Stimulated activated naive B cell treated with anti-CD40 and anti-IgM and Interleukin-4, amounts not matched to agents 10 μg/mL and 1 μg/mL and 100 μg/mL, for 72 hours (primary cell): ENCODE measurements at places on chromosomes 6 and 20.

- no peaks in the 10 kb centered on the region for H3K36me3 ChIP-seq
- peaks cover 31% of the 10 kb centered on the region for H3K4me1 ChIP-seq
- peaks cover 7% of the 10 kb centered on the region for H3K27me3 ChIP-seq
- no peak overlapping the region for H3K27ac ChIP-seq
Observed at GRCh38 chr20:63545814-63546213, 1.7 kb downstream of the SRMS start.

GRCh38 chr20:63042448-63043071, 35.8 kb upstream of the BHLHE23 start:
- H3K4me3 ChIP-seq: no peak overlapping the region
- peaks cover 74% of the 10 kb centered on the region for H3K27me3 ChIP-seq
- peaks cover 2% of the 10 kb centered on the region for H3K36me3 ChIP-seq
- DNase-seq: no peak
- H3K4me1 ChIP-seq: no peaks in the 10 kb centered on the region

DNA sequence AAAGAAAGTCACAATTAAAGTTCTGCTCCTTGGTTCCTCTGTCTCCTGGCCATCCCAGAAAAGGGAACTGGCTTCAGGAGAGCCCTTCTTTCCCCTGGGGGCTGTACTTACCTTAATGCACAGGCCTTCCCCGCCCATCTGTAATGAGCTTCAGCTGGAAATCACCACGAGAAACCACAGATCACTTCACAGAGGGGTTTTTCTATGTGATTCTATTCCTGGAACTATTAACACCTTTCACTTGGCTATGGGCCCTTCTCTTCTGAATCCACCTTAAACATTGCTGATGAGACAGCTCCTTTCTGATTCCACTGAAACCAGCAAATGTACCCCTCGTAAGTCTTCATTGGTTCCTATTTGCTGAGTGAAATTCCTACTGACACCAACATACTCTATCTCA, 80.7 kb downstream of the FOXF2 start:
- H3K4me1 ChIP-seq: peaks cover 10% of the 10 kb centered on the region
- H3K27me3 ChIP-seq: peaks cover 38% of the 10 kb centered on the region
- H3K27ac ChIP-seq: no peak overlapping the region
- H3K36me3 ChIP-seq: no peaks in the 10 kb centered on the region
- no peak overlapping the region for H3K4me3 ChIP-seq

GRCh38 chr6:167493310-167493709, 168.4 kb downstream of the TTLL2 start:
- H3K27me3 ChIP-seq: peaks cover 20% of the 10 kb centered on the region
- no peaks in the 10 kb centered on the region for H3K4me1 ChIP-seq
- DNase-seq: no peak
- no peak overlapping the region for H3K4me3 ChIP-seq
- H3K36me3 ChIP-seq: no peaks in the 10 kb centered on the region

DNA sequence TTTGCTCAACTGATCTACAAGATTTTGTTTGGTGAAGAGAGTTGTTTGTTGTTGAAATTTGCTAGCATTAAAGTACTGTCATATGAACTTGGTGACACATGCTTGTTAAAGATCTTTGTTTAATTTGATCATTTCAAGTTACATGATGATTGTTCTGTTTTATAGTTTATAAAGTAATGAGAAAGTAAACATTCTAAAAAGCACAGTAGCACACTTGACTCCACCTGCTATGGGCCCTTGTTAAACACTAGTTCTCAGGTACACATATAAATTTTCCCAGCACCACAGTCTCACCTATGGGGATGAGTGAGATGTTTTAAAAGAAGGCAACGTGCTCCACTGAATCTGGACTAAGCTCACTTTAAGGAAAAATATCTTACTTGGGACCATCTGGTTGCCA, 14.1 kb downstream of the MCHR2 start:
- DNase-seq: no peak
- H3K27ac ChIP-seq: no peak overlapping the region
- H3K27me3 ChIP-seq: no peaks in the 10 kb centered on the region
- no peak overlapping the region for H3K4me3 ChIP-seq
- H3K36me3 ChIP-seq: peaks cover 2% of the 10 kb centered on the region

- peaks cover 10% of the 10 kb centered on the region for H3K27me3 ChIP-seq
- H3K36me3 ChIP-seq: no peaks in the 10 kb centered on the region
- H3K4me1 ChIP-seq: no peaks in the 10 kb centered on the region
- H3K4me3 ChIP-seq: no peak overlapping the region
- H3K27ac ChIP-seq: no peak overlapping the region
Observed at GRCh38 chr20:63409834-63410435, 48.8 kb upstream of the CHRNA4 start.

GRCh38 chr6:30447237-30447636, 42.1 kb upstream of the HLA-E start:
- H3K27ac ChIP-seq: no peak overlapping the region
- no peaks in the 10 kb centered on the region for H3K36me3 ChIP-seq
- DNase-seq: no peak
- H3K4me1 ChIP-seq: peaks cover 29% of the 10 kb centered on the region

- no peaks in the 10 kb centered on the region for H3K4me1 ChIP-seq
- no peak overlapping the region for H3K27ac ChIP-seq
- H3K27me3 ChIP-seq: no peaks in the 10 kb centered on the region
- DNase-seq: no peak
Observed at GRCh38 chr6:18663011-18663410, 275.9 kb downstream of the RNF144B start.
